ENCODE measurements at places on chromosomes 3 and 15.

DNA sequence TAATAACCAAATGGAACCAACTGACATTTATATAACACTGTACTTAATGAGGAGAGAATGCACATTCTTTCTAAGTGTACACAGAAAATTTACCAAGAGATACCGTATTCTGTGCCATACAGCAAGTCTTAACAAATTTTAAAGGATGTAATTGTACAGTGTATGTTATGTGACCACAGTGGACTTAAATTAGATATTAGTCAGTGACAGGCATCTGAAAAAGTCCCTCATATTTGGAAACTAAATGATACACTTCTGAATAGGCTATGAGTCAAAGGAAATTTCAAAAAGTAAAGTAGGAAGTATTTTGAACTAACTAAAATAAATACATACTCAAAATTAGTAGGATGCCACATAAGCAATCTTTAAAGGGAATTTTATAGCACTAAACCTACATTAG is 59.6 kb upstream of the P3H2 start:
- DNase-seq = no peak

GRCh38 chr15:89533861-89534544 is 37.6 kb upstream of the RHCG start:
- DNase-seq = no peak

GRCh38 chr3:64595253-64595694 is 92.5 kb downstream of the ADAMTS9 start:
- no peak for DNase-seq

GRCh38 chr3:78895528-78895927 is 872.3 kb downstream of the ROBO1 start:
- no peak for DNase-seq

DNA sequence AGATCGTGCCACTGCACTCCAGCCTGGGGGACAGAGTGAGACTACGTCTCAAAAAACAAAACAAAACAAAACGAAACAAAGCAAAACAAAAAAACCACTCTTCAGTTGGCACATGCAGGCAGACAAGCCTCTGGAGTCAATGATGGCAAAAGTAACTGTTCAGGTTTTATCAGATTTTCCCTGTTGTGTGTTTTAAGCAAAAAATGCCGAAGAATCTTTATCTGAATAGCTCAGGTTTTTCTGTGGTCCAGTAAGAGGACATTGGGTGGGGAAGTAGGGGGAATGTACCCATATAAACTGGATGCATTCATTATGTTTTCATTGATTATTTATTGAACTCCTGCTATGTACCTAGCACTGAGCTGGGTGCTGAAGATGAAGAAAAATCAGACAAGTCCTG is 20.8 kb upstream of the BCL2A1 start:
- no peak for DNase-seq

DNA sequence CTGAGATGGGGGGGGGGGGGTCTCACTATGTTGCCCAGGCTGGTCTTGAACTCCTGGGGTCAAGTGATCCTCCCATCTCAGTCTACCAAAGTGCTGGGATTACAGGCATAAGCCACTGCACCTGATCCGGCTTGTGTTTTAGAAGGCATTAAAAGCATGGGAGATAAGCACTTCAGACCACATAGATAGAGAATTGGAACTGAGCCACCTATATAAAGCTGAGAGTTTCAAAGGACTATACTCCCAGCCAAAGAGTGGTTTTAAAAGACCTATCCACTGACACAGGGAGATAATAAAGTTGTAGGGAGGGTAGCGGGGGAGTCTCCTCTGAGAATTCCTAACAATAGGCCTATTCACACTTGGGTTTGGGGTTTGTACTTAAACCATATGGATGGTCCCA is 34.8 kb downstream of the DENND4A start:
- DNase-seq = peak; percentile 9

GRCh38 chr3:141477224-141477623 is 9.6 kb upstream of the RASA2 start:
- no peak for DNase-seq

GRCh38 chr15:74454764-74455500 is 6.0 kb downstream of the UBL7 start:
- no peak for DNase-seq

- DNase-seq = no peak
These were observed 17.8 kb upstream of the ITGB5 start for GRCh38 chr3:124904835-124905492.
